Stomach (tissue), 19 donors: ENCODE measurements at places on chromosomes 4 and X.

- no peak for DNase-seq
Observed at GRCh38 chrX:51779306-51779705, 36.1 kb downstream of the GSPT2 start.

GRCh38 chr4:88964450-88964849, 92.5 kb downstream of the FAM13A start:
- no peak for DNase-seq

- no peak for DNase-seq
Observed at GRCh38 chr4:27121830-27122229, 261.2 kb downstream of the STIM2 start.

- peak; percentile 38 for DNase-seq
Observed at GRCh38 chr4:86359944-86360478, at the start of gene MAPK10. Gene MAPK10, minus strand, starts transcription at chr4:86360053.

DNA sequence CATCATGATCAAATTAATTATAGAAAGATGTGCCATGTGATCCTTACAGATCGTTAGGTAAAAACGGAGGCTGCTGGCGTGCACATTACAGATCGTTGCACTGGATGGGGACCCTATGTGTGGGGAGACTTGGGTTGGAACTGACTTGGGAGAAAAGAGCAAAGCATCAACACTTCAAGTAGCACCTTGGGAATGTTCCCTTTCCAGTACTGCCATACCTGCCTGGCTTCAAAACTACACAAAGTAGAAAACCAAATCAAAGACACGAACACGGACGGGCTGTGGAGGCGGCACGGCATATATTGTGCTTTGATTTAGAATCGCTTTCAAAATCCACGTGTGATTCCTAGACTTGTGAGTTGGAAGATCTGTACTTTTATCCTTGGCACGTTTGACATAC, 898 bp downstream of the CMC4 start:
- DNase-seq, result peak; percentile 12

GRCh38 chrX:104195489-104196084, 29.3 kb downstream of the FAM199X start:
- DNase-seq, result peak; percentile 59

- DNase-seq, result peak; percentile 46
Observed at GRCh38 chr4:185305979-185306442, 89.7 kb downstream of the LRP2BP start.

DNA sequence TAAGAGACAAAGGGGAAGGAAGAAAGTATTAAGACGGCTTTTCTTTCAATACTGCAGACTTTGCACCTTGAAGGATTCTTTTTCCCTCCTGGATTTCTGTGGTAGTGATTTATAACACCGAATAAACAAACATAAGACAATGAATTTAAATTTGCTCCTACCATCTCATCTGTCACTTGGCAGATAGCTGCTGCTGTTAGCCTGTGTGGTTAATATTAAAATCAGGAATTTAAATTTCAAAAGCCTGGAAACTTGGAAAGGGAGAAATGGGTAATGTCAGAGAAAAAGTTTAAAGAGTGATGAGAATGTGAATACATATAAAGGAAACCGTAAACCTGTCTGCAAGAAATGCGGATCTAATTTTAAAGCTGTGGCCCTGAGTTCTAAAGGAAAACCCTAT, 3.4 kb downstream of the FAM149A start:
- no peak for DNase-seq

DNA sequence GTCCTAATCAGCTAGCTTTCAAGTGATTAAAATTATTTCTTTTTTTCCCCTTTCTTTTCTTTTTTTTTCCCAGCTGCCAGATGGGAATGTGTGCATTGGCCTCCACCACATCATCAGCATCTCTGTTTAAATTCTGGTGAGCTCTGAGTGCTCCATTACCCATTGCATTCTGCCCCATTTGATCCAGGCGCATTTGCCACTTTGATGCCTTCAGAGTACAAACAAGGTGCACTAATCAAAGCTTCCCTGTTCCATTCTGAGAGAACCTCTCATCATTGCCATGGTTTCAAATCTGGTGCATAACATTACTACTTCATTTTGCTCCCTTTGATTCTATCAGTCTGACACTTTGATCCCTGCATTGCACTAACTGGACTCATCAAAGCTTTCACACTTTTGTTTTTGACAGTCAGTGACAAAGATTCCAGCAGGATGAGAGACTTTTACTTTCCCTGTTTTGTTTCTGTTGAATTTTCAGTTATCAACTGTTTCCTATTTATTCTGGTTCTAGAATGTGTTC, 238.8 kb upstream of the PCDH10 start:
- DNase-seq, result no peak

DNA sequence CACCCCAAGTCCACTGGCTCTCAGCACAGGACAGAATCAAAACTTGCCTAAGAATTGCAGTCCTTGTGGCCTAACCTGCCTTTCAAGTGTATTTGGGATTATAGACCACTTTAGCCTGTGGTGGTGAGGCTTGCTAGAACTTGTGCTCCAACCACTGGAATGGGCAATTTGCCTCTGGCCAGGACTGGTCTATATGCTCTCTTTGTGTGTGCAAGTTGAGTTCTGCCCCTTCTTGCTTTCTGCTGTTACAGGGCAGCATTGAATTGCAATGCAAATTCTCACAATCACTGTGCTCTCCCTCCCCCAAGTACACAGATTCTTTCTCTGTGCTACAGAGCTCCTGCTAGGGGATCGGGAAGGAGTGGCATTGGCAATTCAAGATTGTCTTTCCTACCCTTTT, 233.6 kb upstream of the DIPK2B start:
- no peak for DNase-seq

DNA sequence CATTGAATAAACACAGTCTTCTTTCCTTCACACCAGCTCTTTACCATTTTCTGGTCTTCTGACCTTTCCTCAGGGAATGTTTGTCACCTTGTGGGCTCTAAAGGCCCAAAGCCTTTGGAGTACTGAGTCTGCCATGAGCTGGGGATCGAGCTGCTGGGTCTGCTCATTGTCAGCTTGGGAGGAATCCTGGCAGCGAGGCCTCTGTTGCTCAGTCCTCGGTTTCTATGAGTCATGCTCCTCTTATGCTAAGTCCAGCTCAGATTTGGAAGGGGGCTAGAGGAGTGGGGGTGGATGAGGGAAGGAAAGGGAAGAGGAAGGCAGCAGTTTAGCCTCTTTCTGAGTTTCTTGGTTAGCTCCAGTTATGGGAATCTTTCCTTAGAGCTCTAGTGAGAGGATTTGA, 31.1 kb downstream of the NHSL2 start:
- no peak for DNase-seq

- DNase-seq, result no peak
Observed at GRCh38 chrX:43064096-43064495, 286.1 kb upstream of the PPP1R2C start.

DNA sequence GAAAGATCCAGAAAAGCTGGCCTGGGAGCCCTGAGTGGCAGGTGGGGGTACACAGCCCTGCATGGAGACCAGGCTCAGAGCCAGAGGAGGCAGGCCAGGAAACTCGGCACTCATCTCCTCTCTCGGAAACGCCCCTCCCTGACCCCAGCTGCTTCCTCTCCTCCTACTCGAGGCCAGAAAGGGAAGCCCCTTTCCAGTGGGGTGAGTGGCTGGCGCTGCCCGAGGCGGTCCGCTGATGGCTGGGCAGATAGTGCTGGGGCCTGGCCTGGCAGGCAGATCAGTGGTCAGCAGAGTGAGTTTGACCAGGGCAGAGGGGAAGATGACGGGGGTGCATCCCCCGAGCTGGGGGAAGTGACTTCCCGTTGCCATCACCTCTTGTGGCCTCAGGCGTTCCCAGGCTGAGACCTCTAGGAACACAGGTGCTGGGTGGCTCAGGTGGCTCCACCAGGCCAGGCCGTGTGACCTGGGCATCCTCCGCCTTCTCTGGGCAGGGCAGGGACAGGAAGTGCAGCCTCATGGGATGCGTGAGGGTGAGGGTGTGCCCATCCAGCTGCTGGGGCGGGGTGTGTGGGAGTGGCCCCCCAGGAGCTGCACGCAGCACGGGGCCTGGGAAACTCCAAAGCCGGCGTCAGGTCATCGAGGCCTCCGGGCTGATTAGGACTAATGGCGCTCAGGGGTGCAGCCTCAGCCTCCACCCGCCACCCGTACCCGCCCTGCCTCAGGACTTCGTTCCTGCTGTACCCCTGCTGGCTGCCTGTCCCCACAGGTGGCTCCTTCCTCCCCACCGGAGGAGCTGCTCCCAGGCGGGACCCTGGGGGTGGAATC, 5.7 kb downstream of the SH3BP2 start:
- peak; percentile 73 for DNase-seq

DNA sequence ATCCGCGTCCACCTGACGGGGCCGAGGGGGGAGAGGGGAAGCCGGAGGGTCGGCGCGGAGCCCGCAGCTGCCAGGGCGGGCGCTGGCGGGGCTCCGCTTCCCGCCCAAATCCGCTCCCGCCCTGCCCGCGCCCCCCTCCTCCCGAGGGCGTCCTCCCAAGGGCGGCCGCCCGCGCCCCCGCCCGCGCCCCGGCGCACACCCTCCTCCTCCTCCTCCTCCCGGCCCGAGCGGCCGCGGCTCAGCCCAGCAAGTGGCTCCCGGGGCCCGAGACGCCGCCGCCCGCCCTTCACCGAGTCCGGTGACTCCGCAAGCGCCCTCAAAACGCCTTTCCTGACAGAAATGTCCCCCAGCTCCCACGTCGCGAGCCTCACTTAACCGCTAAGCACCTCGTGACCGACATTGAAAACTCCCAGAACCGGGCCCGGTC, 487 bp downstream of the HMGB2 start:
- DNase-seq, result peak; percentile 89

GRCh38 chrX:132227383-132228112, 8.3 kb upstream of the RAP2C start:
- DNase-seq, result no peak

- no peak for DNase-seq
Observed at GRCh38 chrX:104749951-104750610, 184.1 kb downstream of the IL1RAPL2 start.

GRCh38 chr4:165813606-165814005, 59.4 kb upstream of the TLL1 start:
- no peak for DNase-seq

- no peak for DNase-seq
Observed at GRCh38 chrX:129933700-129934099, 27.7 kb downstream of the UTP14A start.

DNA sequence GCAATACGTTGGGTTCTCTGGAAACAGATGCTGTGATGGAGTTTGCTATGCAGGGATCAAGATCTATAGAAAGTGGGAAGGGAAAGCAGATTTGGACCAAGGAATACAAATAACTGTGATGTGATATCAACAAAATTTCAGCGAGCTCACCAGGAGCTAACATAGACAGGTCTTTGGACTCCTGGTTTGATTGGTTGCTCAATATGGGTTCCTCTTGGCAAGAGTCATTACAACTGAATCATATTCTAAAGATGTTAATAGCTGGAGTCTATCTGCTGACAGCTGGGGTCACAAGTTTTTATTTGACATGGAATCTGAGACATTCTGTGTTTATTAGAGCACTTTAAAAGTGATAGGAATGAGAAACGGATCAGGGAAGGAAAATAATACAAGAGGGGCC, 637.6 kb upstream of the GNPDA2 start:
- no peak for DNase-seq

GRCh38 chr4:161762796-161763195, 401.0 kb downstream of the FSTL5 start:
- DNase-seq, result no peak

DNA sequence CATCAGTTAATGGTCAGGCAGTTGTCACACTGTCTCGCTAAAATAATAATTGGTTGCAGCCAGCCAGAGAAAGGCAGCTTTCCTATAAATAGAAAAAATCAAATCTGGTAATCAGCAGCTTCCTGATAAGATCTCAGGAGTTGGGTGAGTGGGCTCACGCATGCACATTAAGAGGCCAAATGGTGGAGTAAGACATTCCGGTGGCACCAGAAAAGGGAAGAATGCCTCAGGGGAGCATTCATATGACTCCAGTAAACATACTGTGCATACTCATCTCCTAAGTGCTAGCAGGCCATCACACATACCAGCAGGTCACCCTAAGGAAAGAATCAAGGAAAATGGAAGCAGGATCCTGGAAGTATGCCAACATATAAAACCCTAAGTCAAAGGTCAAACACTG, 40.1 kb downstream of the UGT2B15 start:
- DNase-seq, result no peak

DNA sequence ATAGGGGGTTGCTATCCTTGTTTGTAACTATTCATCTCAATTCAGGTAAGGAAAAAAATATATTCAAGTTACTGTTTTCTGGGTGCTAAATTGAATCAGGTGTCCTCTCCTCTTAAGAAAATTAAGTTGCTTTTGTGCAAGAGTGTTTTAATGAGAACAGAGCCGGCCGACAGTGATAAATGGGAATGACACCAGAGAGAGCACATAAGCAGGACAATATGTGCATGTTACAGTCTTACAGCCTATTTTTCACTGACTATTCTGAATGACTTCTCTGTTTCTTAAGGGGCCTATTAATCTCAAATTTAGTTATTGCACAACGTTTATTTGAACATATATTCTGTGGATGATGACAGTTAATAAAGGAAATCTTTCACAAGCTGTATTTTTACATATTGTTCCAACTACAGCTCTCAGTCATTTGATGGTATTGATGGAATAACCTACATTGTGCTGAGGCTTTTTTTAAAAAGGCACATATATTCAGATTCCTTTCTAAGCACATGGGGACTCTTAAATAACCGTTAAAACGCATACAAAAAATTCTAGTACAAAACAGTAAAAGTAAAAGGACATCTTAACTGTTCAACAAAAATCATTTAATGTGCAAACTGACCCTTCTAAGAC, 68.4 kb downstream of the SLC10A7 start:
- DNase-seq, result no peak

- DNase-seq, result no peak
Observed at GRCh38 chrX:122187069-122187713, 996.9 kb upstream of the GRIA3 start.

GRCh38 chr4:184016759-184017668, 111.9 kb downstream of the STOX2 start:
- DNase-seq, result no peak

DNA sequence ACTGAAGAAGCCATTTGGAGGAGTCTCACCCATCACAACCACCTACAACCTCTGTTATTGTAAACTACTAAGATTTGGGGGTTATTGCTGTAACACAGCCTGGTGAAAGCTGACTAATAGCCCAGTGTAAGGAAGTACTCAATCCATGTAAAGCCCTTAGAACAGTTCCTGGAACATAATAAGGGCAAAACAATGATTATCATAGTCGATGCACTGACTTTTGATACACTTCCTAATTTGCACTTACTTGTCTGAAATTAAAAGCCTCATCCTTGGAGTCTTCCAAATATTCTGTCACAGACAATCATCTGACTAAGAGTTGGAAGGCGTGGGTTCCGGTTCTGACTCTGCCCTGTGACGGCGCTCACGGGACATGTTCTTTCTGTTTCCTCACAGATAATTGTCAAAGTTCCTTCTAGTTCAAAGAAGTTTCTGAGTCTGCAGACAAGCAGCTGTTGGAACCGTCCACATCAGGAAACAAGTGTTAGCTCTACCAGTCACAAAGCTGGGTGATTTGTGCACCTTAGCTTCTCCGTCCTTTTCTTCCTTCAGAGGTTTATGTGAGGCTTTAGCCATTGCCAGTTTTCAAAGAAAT, 33.4 kb upstream of the RASGEF1B start:
- peak; percentile 70 for DNase-seq

DNA sequence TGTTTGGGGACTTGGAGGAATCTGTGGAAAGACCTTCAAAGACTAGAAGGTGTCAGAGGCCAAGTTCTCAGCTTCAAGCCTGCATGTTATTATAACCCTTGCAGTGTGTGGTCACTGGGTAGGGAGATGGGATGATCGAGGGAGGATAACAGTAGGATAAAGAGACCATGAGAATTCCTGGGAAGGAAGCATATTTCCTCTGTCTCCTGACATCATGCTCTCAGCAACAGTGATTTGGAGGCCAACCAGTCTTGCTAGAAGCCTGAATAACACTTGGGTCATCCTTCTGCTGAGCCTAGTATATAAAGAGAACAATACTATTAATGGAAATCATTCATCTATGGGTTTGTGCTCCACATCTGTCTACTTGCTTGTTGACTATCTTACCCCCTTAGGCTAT, 40.9 kb upstream of the ANXA3 start:
- no peak for DNase-seq
